ENCODE measurements at places on chromosomes 7 and 10.

- no peak for DNase-seq
Measured at GRCh38 chr7:64875658-64876406, 27.2 kb upstream of the ZNF273 start.

DNA sequence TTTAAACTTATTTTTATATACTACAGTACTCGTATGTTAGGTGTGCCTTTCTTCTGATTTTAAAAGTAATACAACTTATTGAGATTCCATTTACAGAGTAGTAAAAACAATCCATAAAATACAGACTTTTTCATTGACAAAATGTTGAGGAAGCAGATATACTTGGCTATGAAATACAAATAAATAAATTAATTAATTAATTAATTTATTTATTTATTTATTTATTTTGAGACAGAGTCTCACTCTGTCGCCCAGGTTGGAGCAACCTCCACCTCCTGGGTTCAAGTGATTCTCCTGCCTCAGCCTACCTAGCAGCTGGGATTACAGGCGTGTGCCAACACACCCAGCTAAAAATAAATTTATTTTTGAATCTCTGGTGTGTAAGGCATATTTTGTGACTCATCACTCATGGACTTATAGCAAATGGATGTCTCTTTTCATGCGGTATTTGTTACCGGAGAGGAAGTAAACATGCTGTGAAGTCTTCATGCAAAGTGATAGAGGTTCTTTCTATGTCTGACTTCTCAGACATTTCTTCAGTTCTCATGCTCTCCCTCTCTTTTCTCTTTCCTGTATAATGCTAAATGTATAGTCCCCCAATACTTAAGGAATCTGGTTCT, 20.2 kb upstream of the SRPK2 start:
- DNase-seq = no peak

DNA sequence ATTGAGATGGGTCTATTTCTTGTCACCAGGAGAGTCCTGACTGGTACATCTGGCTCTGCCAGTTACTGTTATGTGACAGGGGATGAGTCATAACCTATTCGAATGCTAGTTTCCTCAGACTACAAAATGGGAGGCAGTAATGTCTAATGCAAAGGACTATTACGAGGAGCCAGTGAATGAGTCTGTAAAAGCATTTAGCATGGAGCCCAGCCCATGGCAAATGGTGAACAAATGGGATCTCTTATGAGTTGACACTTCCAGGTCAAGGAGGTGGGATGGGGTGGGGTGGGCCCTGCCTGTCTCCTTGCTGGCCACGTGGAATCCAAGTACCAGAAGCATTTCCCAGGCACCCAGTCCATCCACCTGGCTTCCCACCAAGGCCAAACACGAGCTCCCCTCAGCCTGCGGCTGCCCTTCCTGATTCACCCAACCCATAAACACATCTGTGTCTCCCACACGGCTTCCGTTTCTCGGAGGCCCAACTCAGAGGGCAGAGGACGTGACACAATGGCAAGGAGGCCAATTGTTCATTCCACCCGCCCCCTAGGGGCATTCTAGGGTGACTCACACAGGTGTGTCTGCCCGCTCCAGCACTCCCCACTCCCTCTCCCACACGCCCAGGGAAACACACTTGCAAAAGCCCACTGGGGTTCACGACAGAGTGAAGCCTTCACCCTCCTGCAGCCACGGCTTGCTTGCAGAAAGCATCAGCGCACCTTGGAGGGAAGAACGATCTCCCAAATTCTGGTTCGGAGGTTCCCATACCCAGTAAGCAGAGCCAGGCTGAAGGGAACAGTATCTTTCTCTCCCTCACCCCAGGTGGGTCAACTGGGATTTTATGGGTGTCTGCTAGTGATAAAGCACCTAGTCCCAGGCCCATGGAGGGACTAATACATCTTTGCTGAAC, 109.8 kb downstream of the SH3PXD2A start:
- DNase-seq = no peak

- DNase-seq = no peak
Measured at GRCh38 chr7:44285561-44285960, 39.8 kb downstream of the CAMK2B start.

DNA sequence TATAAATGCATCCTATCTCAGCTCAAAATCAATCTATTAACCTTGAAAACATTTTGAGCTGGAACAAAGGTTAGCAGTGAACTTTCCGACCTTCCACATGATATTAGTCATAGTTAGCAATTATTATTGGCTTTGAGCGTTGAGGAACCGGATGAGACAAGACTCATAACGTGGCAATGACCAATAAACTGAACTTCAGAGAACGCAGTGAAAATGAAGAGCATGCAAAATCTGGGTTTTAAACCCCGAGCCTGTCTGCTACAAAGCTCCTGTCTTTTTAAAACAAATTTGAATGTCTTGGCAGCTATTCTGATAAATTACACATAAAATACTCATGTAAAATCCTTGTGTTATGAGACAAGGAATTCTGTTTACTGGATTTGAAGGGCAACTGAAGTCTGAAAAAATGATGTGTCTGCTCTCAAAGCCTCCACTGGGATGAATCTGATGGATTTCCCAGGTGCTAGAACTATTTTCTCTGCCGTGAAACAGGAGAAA, 74.7 kb upstream of the ITGB1 start:
- no peak for DNase-seq
